ENCODE measurements at places on chromosomes 7 and 10.

GRCh38 chr7:36986948-36987724 lies 262.8 kb upstream of the AOAH start:
- DNase-seq, result peak; percentile 59

- no peak for DNase-seq
These were observed 51.0 kb downstream of the DYNC2I1 start for GRCh38 chr7:158907390-158907789.

- no peak for DNase-seq
These were observed 54.0 kb downstream of the NEURL1 start for GRCh38 chr10:103547391-103547946.

DNA sequence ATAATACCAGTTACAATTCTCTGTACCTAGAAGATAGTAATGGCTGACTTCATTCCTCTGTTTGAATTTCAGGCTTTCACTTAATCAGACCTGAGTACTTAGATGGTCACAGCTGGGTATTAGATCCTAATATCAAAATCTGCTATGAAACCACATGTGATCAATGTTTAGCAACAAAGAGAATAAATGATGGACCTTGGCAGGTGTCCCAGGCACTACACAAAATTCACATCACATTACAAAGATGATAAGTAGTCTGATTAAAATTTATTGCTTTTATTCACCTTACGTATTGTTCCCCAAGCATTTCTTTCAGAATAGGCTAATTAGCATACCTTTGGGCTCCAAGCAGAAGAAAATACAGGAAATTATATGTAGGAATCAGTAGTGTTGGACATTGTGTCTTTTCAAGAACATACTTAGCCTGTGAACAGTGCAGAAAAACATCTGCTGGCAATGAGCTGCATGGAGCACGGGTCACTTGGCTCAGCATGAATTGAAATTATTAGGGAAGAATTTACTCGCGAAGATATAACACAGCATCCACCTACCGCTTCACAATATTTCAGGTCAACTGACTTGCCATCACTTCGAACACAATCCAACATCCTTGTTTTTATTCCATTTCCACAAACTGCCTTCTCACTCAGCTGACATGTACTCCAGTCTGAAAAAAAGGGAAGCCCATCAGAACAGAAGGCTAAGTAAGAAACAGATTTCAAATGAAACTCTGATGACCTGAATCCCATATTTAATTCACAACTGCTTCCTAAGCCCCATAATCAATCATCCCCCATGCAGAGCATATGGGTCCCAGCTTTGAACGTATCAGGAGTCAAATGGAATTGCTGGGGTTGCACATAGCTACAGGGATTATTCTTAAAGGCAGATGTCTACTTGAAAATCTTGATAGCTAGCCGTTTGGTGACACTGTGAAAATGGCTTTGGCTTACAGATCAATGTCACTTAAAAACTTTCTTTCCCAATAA lies 421.0 kb downstream of the THSD7A start:
- no peak for DNase-seq

- no peak for DNase-seq
These were observed 43.3 kb upstream of the BTBD16 start for GRCh38 chr10:122227754-122228153.

DNA sequence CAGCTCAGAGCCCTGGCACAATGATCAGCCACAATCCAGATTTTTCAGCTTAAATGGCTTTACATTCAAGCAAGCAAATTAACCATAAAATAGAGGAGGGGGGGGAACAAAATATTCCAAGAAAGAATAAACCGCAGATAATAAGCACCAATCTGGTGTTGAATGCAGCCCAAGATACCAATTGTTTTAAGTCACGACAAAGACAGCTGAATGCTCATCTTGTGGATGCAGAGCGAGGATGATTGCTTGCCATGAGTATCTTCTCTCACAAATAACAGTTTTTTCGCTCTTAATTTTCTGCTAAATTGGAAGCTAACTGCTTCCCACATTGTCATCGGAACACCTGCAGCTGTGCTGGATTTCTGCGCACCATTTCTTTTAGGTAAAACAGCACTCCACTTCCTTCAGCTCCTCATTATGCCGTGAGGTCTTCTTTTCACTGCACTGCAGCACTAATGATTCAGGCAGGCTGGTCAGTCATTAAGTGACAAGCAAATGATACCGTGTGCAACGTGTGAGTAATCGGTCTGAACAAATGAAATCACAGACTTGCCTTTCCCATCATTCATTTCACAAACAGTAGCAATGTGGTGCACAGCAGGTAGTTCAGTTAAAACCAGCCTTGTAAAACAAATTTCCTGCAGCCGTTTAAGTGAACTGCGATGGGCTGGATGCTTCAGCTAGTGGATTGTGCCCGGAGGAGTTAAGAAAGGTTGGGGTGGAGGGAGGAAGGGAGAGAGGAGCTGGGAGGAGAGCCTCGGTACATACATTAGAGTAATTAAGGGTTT lies 106.4 kb upstream of the CDCA7L start:
- no peak for DNase-seq

- no peak for DNase-seq
These were observed 1027.8 kb upstream of the PHF14 start for GRCh38 chr7:9945857-9946256.

- no peak for DNase-seq
These were observed 84.1 kb downstream of the CTBP2 start for GRCh38 chr10:125076121-125076825.

DNA sequence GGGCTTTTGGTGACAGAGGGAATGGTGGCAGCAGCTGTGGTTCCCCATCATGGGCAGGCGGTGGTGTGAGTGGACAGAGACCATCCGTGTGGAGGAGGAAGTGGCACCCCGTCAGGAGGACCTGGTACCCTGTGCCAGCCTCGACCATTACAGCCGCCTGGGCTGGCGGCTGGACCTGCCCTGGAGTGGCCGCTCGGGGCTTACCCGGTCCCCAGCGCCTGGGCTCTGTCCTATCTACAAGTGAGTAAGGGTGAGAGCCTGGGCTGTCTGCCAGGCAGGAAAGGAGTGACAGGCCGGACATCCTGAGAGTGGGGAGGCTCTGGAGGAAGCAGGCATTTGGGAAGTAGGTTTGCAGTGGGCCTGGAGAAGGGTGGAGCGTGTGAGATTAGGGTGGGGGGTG lies 2.9 kb upstream of the ZNF467 start:
- DNase-seq, result no peak

DNA sequence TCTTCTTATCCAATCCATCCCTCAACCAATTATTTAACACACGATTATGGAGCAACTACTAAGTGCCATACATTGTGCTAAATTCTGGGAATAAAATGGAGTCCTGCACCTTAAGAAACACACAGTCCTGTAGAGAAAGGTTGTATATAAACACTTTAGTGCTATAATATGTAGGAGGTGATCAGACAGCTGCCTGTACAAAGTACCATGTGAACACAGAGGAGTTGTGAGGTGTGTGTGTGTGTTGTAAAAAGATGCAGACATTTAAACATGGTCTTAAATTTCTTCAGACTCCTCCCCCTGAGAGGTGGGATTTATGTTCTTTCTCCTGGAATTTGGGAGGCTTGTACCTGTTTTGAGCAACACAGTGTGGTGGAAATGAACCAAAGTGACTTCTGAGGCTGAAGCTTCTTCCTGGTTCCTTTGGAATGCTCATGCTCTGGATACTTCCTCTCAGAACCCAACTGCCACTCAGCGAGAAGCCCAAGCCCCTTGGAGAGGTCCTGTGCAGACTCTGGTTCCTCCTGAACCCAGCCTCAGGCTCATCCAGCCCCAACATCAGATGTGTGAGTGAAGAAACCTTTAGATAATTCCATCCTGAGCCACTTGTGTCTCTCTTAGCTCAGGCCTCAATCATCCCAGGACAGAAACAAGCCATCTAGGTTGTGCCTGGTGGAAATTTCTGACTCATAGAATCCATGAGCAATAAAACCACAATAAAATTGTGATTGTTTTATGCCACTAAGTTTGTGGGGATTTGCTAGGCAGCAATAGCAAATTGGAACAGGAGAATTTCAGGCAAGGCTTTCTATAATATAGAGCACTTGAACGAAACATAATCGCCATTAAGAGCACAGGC lies 161.2 kb upstream of the FAM3C start:
- DNase-seq, result no peak

- DNase-seq, result no peak
These were observed 692.6 kb downstream of the ZWINT start for GRCh38 chr10:55668326-55668922.

DNA sequence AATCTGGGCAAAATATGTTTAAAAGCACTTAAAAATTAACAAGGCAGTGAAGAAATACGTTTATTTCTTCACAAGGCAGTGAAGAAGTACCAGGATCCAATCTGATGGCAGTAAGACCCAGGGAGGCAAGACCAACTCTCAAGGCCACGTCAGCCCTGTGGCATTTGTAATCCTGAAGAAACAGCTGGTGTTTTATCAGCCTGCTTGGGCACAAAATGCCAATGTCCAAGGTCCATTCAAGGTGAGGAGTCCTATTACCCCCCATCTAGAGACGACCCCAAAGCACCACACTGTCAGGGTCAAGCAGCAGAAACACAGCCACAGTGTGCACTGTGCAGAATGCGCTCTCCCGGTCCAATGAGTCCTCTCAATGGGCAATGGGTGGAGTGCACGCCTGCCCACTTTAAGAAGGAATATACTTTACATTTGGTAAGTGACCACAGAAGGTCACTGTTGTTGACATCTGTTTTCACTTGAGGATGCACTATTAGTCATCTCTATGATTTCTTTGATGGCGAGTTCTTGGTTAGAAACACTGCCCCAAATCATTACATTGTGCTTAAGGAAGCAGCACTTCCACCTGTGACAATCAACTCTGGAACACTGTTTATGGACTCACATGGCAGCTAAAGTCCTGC lies 12.8 kb downstream of the CPXM2 start:
- DNase-seq, result no peak
